T-helper 2 cell treated with Interferon-gamma antibody and Interleukin-4, amounts not matched to agents 100 ng/mL and 5 ng/mL, for 36 hours (primary cell): ENCODE measurements at places on chromosomes 7 and 10. TPM values are rescaled to one million over a fixed set of nuclear protein-coding genes. Genes with fewer than 3 reads are reported as not detected.

Gene WBP1L
- total RNA-seq = 26.6 and 27.7 TPM in 2 replicates

Gene CALY
- total RNA-seq = not detected in 2 replicates

Gene SCIN
- total RNA-seq = 0.11 and 0.30 TPM in 2 replicates

Gene CC2D2B
- total RNA-seq = 0.45 and 0.64 TPM in 2 replicates

Gene WNT8B
- total RNA-seq = 0.27 and 0.41 TPM in 2 replicates

Gene PAPOLB
- not detected in 2 replicates for total RNA-seq

Gene A1CF
- total RNA-seq = not detected in 2 replicates

Gene CLEC2L
- total RNA-seq = not detected in 2 replicates

Gene LRRC18
- not detected in 2 replicates for total RNA-seq

Gene TMEM270
- not detected in 2 replicates for total RNA-seq

Gene POM121C
- total RNA-seq = 78.8 and 86.1 TPM in 2 replicates

Gene IL2RA
- 239 and 245 TPM in 2 replicates for total RNA-seq

Gene EIF5AL1
- total RNA-seq = 0.11 and 0.20 TPM in 2 replicates

Gene NYAP1
- total RNA-seq = 0.11 TPM in 1 of 2 replicates, not detected in the other

Gene SPDYE1
- total RNA-seq = not detected in 2 replicates

Gene RNF148
- not detected in 2 replicates for total RNA-seq

Gene ASB10
- total RNA-seq = not detected in 2 replicates

Gene COBL
- not detected in 2 replicates for total RNA-seq

Gene CACNB2
- 0.14 and 0.23 TPM in 2 replicates for total RNA-seq

Gene OR2A1
- total RNA-seq = 0.09 TPM in 1 of 2 replicates, not detected in the other

Gene UNCX
- not detected in 2 replicates for total RNA-seq

Gene ZSWIM8
- 57.9 and 60.6 TPM in 2 replicates for total RNA-seq

Gene KCTD7
- total RNA-seq = 26.3 and 27.1 TPM in 2 replicates

Gene INA
- 0.25 and 0.27 TPM in 2 replicates for total RNA-seq

Gene SPDYE11
- total RNA-seq = not detected in 2 replicates

Gene CFAP70
- 0.20 and 0.25 TPM in 2 replicates for total RNA-seq

Gene CPA5
- total RNA-seq = 1.0 and 1.7 TPM in 2 replicates

Gene NPTX2
- 0.18 TPM in 1 of 2 replicates, not detected in the other for total RNA-seq

Gene ZC3HAV1L
- total RNA-seq = 19.7 TPM in 2 replicates

Gene LMBR1
- 52.0 and 52.7 TPM in 2 replicates for total RNA-seq

Gene PDE6C
- not detected in 2 replicates for total RNA-seq

Gene PPA1
- total RNA-seq = 190 and 194 TPM in 2 replicates

Gene MPP7
- 4.9 and 5.6 TPM in 2 replicates for total RNA-seq

Gene C10orf53
- not detected in 2 replicates for total RNA-seq

Gene FGFR2
- total RNA-seq = 0.73 TPM in 1 of 2 replicates, not detected in the other

Gene MOGAT3
- total RNA-seq = not detected in 2 replicates

Gene SPRN
- not detected in 2 replicates for total RNA-seq

Gene DYDC1
- not detected in 2 replicates for total RNA-seq

Gene TCERG1L
- 0.11 TPM in 1 of 2 replicates, not detected in the other for total RNA-seq

Gene HOXA4
- 0.16 TPM in 1 of 2 replicates, not detected in the other for total RNA-seq

Gene TUBAL3
- not detected in 2 replicates for total RNA-seq

Gene NEBL
- total RNA-seq = not detected in 2 replicates

Gene CTTNBP2
- total RNA-seq = not detected in 2 replicates

Gene TFEC
- 0.61 and 1.0 TPM in 2 replicates for total RNA-seq

Gene SPDYE6
- total RNA-seq = not detected in 2 replicates

Gene ADRB1
- total RNA-seq = not detected in 2 replicates

Gene GPR37
- not detected in 2 replicates for total RNA-seq

Gene CRYGN
- not detected in 2 replicates for total RNA-seq

Gene GIMAP2
- total RNA-seq = 75.9 and 79.2 TPM in 2 replicates

Gene CYP26A1
- total RNA-seq = not detected in 2 replicates

Gene SLC18A3
- not detected in 2 replicates for total RNA-seq

Gene CYP2E1
- 0.39 TPM in 2 replicates for total RNA-seq
